ENCODE measurements at places on chromosomes 5 and 9. TPM values are rescaled to one million over a fixed set of nuclear protein-coding genes. Genes with fewer than 3 reads are reported as not detected.

AGPAT2 gene
- 41.2 TPM for total RNA-seq

- no peak for DNase-seq
Observed at GRCh38 chr5:5805916-5806315, 383.4 kb downstream of the ICE1 start.

DNA sequence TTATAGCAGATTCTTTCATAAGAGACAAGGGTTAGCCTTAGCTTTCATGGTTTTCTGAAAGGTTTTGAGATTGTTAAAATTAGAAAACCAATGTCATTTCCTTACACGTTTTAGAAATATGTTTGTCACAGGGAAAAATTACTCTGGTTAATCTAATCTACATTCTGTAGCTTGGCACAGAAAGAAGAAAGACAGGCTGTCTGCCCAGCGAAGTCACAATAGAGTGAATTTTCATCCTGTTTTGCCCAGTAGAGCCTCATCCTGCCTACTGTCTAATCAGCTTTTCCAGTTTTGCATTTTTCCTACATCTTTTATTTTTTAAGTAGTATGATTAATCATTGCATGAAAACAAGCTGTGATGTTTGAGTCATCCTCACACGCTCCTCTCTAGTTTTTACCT is 688.8 kb downstream of the MTRR start:
- no peak for DNase-seq

DNA sequence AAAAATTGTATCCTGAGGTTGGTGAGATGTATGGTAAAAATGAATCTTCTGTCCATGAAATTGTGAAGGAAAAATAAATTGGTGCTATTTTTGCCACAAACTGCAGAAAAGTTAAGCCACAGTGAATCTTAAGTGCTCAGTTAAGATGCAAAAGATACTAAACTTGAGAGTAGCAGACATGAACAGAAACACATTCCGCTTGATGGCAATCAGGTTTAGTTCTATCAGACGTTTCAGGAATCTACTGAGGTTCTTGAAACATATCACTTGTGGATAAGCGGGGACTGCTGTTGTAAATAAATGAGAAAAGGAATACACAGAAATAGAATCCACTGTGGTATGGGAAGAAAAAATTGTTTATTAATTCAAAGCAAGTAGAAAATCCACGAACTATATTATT is 311.2 kb upstream of the PRR16 start:
- DNase-seq: no peak

C9orf50 gene
- 0.11 TPM for total RNA-seq

SIT1 gene
- 7.2 TPM for total RNA-seq

KDM3B gene
- 87.9 TPM for total RNA-seq

GRCh38 chr5:132411304-132412013 is 41.9 kb downstream of the SLC22A5 start:
- no peak for DNase-seq

DNA sequence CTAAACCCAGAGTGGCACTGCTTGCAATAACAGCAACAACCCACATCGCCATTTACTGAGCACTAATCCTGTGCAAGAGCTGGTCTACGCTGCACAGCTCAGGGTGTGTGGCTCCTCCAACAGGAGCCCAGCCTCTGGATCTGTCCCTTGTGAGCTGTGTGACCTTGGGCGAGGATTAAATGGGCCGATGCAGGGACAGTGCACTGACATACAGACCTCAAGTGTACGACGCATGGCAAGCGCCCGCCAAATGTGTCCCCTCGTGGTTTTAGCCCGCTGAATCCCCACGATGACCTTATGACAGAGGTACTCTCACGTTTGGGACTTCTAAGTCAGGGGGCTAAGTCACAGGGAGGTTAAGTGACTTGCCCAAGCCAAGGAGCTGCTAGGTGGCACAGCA is 130.3 kb upstream of the RAPGEF1 start:
- DNase-seq: no peak

Measured in WTC11 (cell line).